ENCODE measurements at places on chromosomes 6 and 20.

- no peak for DNase-seq
Measured at GRCh38 chr20:52383995-52384621, 192.5 kb upstream of the ZFP64 start.

GRCh38 chr6:90446164-90446563, 140.7 kb downstream of the MAP3K7 start:
- no peak for DNase-seq

DNA sequence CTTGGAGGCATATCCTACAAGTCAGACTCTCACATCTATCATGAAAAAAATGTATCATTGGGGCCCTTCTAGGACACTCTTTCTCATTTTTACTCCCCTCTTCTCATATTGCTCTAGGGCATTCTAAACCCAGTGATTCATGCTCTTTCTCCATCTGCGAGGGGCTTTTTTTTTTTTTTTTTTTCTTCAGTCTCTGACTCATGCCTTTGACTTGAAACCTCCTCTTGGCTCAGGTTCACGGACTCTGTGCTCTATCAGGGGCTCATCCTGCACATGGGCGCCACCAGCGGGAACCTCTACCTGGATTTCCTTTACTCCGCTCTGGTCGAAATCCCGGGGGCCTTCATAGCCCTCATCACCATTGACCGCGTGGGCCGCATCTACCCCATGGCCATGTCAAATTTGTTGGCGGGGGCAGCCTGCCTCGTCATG, 17.8 kb downstream of the SLC22A1 start:
- DNase-seq, result no peak

- DNase-seq, result no peak
Measured at GRCh38 chr6:66851930-66852329, 1144.9 kb upstream of the EYS start.

- DNase-seq, result no peak
Measured at GRCh38 chr6:38346291-38347079, 293.2 kb downstream of the BTBD9 start.

DNA sequence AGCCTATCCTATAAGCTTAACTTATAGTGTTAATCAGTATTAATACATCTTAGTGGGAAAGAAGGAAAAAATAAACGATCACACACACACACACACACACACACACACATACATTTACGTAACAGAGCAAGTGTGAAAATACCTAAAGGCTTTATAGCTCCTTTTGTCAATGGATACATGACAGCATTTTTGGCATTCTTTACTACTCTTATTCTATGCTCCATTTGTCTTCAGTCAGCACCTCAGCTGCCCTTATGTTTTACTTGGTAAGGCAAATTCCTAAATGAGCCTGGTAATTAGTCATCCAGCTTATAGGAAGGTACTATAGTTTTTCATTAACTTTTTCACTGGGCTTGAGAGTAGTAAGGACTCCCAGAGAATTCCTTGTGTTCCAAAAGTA, 25.1 kb upstream of the SLC17A3 start:
- no peak for DNase-seq

- no peak for DNase-seq
Measured at GRCh38 chr20:63133481-63134091, 82.3 kb downstream of the YTHDF1 start.

GRCh38 chr6:158408013-158408412, 95.7 kb downstream of the TULP4 start:
- no peak for DNase-seq

GRCh38 chr6:4460586-4461475, 315.4 kb upstream of the CDYL start:
- no peak for DNase-seq

DNA sequence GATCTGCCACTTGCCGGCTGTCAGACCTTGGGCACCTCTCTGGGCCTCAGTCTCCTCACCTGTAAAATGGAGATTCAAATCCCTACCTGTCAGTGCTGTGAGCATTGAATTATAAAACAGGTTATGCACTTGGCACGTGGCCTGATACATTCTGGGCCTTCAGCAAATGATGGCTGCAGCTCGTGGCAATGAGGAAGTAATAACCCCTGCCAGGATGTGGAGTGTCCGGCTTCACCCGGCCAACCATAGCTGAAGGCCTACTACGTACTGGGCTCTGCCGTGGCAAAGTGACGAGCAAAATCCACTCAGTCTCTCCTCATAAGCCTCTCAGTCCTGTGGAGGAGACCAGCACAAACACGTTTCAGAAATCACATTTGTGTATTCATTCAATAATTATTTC, 10.9 kb upstream of the VSTM2L start:
- DNase-seq, result no peak

DNA sequence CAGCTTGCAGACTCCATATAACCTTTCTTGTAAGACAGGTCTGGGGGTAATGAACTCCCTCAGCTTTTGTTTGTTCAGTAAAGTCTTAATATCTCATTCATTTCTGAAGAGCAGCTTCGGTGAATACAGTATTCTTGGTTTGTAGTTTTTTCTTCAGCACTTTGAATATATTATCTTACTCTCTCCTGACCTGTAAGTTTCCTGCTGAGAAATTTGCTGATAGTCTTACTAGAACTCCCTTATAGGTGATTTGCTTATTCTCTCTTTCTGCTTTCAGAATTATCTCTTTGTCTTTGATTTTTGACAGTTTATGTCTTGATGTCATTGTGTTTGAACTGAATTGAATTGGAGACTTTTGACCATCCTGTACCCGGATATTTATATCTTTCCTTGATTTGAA, 35.3 kb upstream of the SLC22A3 start:
- no peak for DNase-seq

DNA sequence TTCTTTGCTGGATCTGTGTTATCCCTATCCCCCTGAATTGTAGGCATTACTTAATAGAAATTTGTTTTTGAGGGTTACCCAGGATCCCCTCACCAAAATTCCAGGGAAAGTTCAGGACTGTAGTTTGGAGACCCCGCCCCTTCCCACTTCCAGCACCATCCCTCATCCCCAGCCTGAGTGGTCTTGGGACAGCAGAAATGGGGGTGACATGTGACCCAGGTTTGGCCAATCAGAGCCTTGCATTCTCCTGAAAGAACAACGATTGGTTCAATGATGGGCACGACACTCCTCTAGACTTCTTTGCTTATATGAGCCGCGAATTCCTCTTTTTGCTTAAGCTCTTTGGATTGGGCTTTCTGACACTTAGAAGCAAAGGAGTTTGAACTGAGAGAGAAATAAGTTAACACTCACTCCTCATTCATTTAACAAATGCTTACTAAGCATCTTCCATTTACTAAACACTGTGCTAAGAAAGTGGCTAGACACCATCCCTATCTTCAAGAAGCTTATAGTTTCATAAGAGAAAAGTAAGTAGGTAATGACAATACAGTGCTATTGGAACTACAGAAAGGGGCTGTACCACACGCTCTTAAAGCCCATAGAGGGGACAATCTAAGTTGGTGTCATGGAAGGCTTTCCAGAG, 24.9 kb upstream of the PAQR8 start:
- no peak for DNase-seq

DNA sequence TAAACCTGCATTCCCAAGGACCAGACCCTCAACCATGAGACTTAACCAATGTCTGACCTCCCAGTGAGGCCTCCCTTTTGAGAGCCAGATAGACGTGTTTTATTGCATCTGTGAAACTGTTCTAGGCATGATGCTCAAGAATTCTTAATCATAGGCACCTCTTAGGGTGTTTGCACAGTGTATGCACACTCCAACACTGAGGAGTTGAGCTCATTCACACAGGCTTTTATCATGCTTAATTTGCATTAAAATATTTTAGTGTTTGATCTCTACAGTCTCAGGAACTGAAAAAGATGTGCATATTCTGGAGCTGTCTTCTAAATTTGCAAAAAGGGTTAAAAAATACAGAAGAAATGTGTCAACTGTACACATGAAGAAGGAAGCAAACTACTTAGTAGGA, 27.4 kb downstream of the RHAG start:
- DNase-seq, result no peak

- no peak for DNase-seq
Measured at GRCh38 chr6:140344142-140344913, 969.9 kb upstream of the CITED2 start.

DNA sequence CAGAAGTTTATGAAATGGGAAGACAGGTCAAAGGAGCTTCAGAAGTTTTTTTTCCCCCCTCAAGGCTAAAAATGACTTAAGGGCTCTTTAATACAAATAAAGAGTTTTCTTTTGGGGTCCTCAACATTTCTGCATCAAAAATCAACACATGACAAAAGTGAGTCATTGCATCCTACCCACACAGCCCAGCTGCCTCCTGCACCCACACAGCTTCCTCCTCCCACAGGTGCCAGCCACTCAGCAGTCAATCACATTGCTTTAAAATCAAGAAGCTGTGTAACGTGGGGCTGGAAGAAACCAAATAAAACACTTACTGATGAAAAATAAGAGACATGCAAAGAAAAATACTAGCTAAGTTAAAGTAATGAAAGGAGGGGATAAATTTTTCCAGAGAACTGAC, 68.5 kb downstream of the MAP3K5 start:
- DNase-seq, result peak; percentile 26

DNA sequence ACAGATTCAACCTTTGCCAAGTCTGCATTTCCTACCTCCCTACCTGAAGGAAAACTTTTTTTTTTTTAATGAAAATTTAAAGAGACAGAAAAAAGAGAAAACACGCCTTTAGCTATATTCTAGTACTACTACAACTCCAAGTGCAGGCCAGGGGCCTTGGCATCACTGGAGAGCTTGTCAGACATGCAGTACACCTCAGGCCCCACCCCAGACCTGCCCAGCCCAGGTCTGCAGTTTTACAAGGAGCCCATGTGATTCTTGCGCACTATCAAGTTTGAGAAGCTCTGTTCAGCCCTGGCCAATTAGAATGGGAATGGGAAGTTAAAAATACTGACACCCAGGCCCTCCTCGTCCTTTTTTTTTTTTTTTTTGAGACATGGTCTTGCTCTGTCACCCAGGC, 85.0 kb downstream of the NFATC2 start:
- no peak for DNase-seq

GRCh38 chr20:50085481-50086365, 27.2 kb downstream of the UBE2V1 start:
- DNase-seq, result no peak

DNA sequence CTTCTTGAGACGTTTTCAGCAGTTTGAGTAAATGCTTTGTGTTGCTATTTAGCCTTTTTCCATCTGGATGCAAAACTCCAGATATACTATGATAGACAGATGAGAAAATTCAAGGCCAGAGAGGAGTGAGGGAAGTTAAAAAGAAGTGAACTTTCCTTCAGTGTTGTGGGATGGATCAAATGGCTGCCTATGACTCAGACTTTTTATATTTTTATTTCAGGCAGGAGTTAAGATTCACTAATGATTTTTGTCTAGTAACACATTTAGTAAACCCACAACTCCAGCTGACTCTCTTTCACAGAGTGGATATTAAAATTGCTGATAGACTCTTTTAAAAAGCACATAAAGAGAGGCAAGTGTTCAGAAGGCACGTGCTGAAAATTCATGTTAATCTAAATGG, 23.2 kb upstream of the PTCHD4 start:
- DNase-seq, result no peak

GRCh38 chr20:46735436-46735835, 26.0 kb downstream of the SLC2A10 start:
- DNase-seq, result no peak

GRCh38 chr6:30067460-30068139, 602 bp downstream of the PPP1R11 start:
- no peak for DNase-seq

DNA sequence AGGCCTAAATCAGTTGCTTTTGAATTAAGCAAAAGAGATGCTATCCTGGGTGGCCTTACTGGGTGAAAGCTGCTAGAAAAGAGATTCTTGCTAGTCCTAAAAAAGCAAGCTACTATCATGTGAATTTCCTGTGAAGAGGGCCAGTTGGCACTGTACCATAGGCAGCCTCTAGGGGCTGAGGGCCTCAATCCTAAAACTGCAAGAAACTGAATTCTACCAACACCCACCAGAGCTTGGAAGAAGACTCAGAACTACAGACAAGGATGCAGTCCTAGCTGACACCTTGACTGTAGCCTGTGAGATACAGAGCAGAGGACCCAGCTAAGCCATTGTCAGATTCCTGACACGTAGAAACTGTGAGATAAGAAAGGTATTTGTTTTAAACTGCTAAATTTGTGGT, 24.5 kb downstream of the CLIC5 start:
- no peak for DNase-seq

- no peak for DNase-seq
Measured at GRCh38 chr6:57183336-57183735, 11.2 kb downstream of the BAG2 start.

- no peak for DNase-seq
Measured at GRCh38 chr20:11807054-11808048, 110.3 kb upstream of the BTBD3 start.

DNA sequence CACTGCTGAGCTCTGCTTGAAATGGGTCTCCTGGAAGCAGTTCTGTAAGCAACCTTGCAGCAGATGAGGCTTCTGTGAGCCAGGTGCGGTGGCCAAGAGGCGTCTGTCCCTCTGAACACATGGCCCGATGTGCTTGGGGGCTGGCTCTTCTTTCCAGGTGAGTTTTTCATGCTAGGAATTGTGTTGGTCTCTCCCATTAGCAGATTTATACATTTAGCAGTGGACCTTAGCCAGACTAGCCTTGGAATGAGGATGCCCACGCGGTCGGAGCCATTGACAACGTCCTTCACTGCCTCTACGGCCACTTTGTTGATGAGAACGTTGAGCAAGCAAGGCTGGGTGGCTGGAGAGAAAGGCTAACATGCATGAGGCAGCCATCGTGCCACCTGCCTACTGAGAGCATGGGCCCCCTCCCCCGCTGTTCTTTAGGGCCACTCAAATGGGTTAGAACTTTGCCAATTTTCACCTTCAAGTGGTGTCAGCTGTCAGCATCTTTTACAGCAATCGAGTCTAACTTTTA, 33.5 kb downstream of the ERMARD start:
- no peak for DNase-seq

DNA sequence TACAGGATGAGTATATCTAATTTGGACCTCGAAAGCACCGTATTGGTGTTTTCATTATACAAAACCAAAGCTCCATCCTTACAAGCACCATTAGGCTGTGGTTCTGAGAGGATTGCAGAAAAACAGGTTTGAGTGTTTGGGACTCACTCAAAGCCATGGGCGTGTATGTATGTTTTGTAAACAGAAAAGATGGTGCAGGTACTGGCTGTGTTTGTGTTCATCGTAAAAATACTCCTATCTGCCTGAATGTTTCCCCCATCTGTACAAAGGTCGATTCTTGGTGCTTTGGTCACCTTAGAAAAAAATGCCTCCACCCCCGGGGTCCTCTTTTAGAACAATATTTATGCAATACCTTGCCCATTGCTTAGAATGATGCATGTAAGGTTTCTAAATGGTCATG, 286.6 kb downstream of the TSHZ2 start:
- no peak for DNase-seq

DNA sequence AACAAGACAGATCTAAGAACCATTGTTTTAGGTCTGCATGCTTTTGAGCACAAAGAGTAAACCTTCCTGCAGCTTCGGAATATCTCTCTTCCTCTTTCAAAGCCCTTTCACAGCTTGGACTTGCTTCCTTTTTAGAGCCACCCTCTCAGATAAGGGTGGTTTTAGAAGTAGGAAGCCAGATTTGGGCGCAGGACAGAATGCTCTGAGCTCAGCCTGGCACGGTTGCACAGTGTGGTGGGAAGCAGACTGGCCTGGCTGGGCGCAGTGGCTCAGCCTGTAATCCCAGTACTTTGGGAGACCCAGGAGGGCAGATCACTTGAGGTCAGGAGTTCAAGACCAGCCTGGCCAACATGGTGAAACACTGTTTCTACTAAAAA, 35.6 kb upstream of the PNRC1 start:
- no peak for DNase-seq

All from activated effector memory CD4-positive, alpha-beta T cell treated with Interleukin-2 at 50 U/mL for 16 hours (primary cell).